ENCODE measurements at places on chromosomes 2 and 18.

DNA sequence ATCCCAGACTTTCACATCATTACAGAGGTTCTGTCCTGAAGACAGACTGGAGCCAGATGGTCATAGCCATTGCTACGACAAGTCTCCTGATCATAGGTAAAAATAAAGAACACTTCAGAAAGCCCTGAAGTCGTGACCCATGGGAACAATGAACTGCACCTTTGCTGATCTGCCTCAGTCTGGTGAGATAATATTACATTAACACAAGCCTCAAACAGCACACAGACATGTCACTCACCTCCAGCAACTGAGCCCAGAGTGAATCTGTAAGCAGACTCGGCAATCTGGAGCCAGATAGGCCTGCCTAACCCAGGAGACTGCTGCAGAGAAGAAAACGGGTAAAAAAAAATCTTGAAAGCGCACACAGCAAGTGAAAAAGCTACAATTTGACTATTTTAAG is 79.2 kb downstream of the SLC25A12 start:
- DNase-seq, result no peak

GRCh38 chr2:7878786-7879482 is 802.9 kb upstream of the ID2 start:
- no peak for DNase-seq

DNA sequence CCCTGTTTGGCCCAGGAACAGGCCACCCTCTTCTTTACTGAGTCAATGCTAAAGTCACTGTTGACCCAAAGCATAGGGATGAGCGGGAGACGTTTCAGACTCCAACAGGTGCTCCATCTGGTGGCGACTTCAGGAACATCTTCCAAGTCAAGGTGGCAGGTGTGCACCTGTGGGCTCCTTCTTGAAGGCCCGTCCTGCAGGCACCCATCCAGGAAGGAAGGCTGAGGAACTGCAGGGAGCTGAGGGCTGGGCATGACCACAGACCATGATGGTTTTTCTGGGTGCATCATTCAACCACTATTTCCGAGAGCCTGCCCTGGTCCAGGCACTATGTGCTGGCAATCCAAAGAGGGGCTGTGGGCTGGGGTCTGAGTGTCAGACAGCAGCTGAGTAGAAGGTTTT is 142.8 kb downstream of the NDUFA10 start:
- DNase-seq, result peak; percentile 43

DNA sequence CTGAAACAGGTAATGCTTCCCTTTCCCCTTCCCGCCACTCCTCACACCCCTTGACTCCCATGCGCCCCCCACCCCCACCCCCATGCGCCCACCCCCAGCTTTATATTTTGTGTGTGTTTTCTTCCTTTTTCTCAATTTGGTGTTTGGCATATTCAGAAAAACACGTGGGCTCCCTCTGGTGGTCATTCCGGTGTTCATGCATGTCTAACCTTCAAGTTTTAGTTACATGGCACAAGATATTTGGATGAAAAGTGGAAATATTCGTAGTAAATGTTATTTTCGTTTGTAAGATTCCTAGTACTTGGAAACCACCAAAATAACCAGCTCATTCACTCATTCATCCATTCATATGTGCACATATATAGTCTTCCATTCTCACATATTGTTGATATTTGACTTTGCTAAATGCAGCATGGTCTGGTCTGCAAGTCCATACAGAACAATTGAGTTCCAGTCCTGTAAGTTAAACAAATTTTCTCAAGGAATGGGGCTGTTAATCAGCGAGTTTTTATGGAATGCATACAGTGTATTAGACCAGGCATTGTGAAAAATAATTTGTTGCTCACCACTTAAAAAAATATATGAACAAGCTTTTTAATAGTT is 143.6 kb upstream of the MAP3K20 start:
- peak; percentile 7 for DNase-seq

DNA sequence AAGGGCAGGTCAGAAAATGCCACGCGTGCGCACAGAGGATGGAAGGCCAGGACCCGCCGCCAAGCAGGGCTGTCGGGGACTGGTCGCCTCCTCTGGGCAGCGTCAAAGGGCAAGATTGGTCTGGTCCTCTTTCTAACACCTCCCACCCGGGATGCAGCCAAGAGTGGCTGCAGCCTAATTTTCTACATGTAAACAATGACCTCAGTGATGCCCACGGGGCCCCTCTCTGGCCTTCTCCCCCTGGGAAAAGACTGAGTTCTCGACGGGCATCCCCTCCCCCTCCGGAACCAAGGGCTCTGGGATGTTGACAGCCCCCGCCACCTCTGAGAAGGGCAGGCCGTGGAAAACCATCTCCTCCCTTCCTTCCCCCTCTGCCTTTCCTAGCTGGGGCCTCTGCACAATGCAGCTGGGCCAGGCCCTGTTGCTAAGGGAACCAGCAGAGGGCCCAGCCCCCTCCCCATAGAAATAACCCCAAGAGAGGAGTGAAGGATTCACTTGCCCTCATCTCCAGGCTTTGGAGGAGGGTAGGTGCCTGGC is 80.0 kb upstream of the ZNF532 start:
- no peak for DNase-seq

GRCh38 chr2:46504685-46505471 is 25.5 kb downstream of the TMEM247 start:
- no peak for DNase-seq

DNA sequence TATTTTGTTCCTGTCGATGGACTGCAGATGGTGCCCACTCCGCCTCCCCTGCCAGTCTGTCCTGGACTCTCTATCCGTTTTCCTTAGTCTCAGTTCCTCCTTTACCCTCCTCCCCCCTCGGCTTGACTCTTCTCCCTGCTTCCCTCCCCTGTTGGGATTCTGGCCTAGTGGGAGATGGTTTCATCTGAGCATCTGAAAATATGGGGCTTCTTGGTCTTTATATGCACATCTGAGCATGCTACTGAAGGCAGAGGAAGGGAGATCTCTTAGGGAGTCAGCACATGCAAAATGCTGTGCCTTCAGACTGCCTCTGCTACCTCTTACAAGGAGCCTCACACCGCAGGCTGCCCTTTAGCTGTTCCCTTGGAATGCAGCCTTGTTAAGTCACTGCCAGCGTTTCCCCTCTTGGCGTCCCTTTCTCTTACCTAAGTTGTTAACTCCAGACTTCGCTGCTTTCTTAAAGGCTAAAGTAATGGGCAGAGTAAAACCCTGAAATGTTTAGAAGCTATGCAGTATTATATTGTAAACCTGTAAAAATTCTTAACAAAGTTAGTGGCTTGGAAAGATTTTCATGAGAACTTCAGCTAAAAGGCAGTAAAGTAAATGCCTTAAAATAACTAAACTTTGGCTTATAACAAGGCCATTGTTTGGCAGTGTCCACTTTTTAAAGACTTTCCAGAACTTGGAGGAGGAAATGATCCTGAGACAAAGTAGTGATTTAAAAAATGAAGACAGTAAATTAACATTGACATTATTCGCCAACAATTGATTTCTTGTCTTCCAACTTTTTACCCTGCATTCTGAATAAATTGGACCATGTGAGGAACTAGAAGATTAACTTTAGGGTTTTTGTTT is 49.8 kb downstream of the LDLRAD4 start:
- no peak for DNase-seq

DNA sequence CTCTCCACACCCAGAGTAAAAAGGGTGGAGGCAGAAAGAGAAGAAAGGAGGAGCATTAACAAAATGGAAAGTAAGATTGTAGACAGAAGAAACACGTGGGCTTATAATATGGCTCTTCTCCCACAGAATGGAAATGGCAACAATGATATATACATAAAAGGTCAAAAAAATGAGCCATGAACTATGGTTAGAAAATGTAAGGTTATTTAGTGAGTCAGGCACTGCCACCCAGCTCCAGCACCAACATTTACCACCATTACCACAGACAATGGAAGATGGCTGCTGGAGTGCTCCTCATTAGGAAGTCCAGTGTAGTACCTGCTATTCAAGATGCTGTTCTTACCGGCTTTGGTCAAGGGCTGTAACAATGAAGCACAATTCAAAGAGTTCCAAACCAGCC is 258.0 kb downstream of the ZEB2 start:
- no peak for DNase-seq

GRCh38 chr2:53660886-53661285 is 106.7 kb upstream of the CHAC2 start:
- DNase-seq, result no peak

- no peak for DNase-seq
These were observed 285.4 kb downstream of the ZNF516 start for GRCh38 chr18:76209597-76209996.

GRCh38 chr2:234003972-234004617 is 46.4 kb upstream of the SPP2 start:
- DNase-seq, result no peak

- no peak for DNase-seq
These were observed 1118.3 kb upstream of the DDX18 start for GRCh38 chr2:116696223-116696622.

- no peak for DNase-seq
These were observed 74.6 kb upstream of the DOK6 start for GRCh38 chr18:69326094-69326493.

DNA sequence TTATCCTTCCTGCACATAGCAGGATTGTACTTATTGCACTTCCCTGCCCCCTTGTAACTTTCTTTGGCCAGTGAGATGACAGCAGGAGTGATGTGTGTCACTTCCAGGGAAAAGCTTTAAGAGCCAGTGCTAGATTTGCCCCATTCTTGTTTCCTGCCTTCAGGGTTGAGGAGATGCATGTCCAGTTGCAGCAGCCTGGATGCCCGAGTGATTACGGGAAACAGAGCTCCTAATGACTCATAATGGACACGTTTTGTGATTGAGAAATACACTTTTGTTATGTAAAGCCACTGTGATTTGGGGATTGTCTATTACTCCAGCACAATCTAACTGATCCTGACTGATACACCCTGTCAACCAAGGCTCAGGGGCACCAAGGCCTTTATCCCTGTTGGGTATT is 5.0 kb upstream of the TET3 start:
- no peak for DNase-seq

DNA sequence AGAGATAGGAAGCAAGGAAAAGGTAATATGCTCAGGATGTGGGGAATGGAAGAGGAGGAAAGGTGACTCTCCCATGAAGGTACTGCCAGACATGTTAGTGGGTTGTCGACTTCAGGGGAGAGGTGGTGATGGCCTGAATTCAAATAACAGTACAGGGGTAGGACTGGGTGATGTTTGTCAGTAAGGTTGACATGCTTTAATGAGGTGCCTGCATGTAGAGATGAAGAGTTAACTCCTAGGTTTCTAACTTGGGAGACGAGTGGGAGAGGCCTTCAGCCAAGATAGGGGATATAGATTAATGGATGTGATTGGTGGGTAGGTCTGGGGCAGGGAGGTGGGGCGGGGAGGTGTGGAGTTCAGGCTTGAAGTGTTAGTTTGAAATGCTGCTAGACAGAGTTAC is 2.6 kb downstream of the NAPG start:
- DNase-seq, result no peak

DNA sequence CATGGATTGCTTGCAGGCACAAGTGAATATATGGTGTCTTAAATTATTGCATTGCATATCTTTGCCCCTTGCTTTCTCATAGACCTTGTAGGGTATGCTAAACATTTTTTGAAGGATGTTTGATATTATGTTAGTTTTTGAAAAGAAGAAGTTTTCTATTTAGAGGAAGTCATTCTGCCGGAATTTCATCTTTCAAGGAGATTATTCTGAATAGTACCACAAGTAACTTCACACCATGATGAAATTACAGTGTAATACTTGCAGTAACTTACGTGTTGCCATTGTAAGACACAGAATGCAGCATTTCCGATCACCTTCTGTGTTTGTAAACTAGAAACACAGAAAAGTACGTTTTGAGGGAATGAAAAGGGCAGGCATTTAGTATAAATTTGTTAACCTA is 71.9 kb downstream of the ACVR2A start:
- no peak for DNase-seq

- DNase-seq, result no peak
These were observed 1605.8 kb downstream of the SUCLG1 start for GRCh38 chr2:82853299-82853698.
